ENCODE measurements at places on chromosomes 5 and 9. TPM values are rescaled to one million over a fixed set of nuclear protein-coding genes. Genes with fewer than 3 reads are reported as not detected.

- DNase-seq = peak; percentile 74
These were observed 735 bp downstream of the PTGR1 start for GRCh38 chr9:111598733-111599091.

- no peak for DNase-seq
These were observed 149.6 kb downstream of the ASTN2 start for GRCh38 chr9:117265253-117265652.

GRCh38 chr9:92140074-92140753, 25.0 kb upstream of the SPTLC1 start:
- peak; percentile 90 for DNase-seq

- DNase-seq = no peak
These were observed 64.3 kb upstream of the IER5L start for GRCh38 chr9:129242191-129242941.

DNA sequence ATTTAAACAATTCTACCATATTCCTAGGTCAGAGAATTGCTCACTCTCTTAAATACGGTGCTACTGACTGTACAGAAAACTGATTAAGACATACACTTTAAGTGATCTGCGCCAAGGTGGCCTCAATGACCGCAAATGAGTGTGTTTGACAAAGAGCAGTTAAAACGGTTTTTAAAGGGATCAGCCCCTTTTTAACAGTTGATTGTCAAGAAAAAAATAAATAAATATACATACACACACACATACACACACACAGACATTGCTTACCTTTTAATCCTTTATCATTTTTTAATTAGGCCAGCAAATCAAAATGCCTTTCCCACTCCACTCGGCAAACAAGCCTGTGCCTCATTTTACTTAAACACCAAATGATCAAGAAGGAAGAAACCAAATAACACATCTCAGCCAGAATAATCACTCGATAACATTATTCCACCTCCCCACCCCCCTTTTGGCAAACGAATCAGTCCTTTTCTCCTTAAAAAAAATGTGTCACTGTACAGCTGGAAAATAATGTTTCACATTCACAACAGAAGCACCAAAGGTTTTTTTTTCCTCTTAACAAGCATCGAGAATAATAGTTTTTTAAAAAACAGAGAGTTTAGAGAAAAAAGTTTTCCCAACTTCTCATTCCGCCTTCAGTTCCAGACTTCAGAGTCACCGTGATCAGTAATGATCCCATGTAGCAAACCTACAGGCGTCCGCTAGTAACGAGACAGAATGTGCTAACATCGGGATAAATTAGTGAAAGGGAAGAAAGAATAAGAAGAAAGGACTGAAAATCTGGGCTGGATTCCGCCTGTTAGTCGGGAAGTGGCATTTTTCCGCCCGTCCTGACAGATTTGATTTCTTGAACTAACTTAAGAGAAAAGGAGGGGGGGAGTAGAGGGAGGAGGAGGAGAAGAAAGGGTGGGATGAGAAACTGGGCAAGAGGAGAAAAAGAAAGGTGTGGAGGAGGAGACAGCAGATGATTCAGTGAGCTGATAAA, at the start of gene ZNF608:
Gene ZNF608, minus strand, starts transcription at position 712 of the 988 bp plus-strand sequence. CDS start 1,650 bp downstream, outside the sequence.
- no peak for DNase-seq

DNA sequence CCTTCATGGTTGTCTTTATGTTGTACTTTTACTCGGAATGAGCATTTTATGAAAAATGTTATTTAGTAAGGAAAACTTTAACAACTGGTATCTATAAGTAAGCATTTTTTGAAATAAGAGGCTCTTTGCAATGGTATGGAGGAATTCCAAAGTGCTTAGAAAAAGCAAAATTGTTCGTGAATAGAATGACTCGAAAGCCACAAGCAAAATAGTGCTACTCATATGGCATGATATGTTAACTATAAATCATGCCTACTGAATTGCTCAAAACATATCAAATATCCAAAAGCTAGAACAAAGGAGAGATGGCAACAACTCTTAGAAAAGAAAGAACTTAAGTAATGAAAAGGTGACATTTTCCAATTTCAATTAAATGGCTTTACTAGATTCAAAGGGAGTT, 216.3 kb downstream of the KIAA0825 start:
- no peak for DNase-seq

Gene SNX18
- total RNA-seq = 15.8 TPM

- no peak for DNase-seq
These were observed 42.6 kb downstream of the NACC2 start for GRCh38 chr9:136052472-136052880.

DNA sequence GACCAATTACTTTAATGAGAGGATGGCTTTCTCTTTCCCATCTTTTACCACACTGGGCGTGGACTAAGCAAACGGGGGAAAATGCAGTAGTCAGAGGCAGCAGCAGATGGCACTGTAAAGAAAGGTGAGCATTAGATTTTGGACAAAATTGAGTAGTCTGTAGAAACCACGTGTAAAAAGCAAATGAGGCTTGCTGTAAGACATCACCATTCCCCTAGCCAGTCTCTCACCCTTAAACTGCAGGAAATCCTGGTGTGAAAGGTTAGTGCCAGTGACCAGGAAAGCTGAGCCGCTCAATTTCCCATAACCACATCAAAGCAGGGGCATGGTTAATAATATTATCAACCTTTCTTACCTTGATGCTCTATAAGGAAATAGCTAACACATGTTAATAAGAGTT, 31.8 kb downstream of the SPATA31C2 start:
- DNase-seq = no peak

DNA sequence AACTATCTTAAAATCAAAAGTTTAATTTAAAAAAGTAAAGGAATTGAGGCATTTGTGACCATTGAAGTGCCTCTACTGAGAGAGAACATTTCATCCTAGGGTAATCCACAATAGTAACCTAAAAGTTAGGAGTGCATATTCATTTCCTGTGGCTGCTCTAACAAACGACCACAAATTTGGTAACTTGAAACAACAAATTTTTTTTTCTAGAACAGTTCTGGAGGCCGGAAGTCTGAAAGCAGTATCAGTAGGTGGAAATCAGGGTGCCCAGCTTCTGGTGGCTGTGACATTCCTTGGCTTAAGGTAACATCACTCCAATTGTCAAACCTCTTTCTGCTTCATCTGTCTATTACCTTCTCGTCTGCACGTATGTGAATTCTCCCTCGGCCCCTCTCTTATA, 67.1 kb upstream of the SSBP2 start:
- DNase-seq = no peak

- DNase-seq = no peak
These were observed 26.0 kb downstream of the ELL2 start for GRCh38 chr5:95935553-95936100.

GRCh38 chr9:105760053-105760452, 65.7 kb downstream of the TMEM38B start:
- DNase-seq = no peak

DNA sequence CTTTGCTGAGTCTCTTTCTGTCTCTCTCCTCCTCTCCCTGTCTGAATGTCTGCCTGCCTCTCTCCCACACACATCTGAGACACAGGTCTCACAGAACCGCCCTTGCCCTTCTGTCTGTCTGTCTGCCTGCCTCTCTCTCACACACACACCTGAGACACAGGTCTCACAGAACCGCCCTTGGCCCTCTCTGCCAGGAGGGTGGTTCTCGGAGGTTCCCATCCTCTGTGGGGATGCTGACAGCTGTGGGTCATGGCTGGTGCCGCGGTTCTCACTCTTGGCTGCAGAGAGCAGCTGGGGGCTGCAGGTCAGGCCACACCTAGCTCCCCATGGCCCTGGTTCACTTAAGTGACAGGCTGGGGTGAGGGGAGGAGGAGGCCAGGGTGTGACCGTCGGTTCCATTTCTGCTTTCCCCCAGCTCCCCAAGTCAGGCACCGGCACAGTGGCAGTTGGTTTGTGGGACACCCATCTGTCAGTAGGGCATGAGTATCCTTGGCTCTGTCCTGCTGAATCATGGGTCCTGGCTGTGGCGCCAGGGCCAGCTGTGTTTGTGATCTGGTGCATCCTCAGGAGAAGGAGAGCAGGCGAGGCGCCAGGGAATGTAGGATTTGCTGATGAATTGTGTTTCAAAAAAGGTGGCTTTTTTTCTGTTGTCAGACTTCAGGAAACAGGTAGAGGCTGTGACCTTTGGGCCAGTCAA, 42.3 kb upstream of the CLPTM1L start:
- DNase-seq = no peak

DNA sequence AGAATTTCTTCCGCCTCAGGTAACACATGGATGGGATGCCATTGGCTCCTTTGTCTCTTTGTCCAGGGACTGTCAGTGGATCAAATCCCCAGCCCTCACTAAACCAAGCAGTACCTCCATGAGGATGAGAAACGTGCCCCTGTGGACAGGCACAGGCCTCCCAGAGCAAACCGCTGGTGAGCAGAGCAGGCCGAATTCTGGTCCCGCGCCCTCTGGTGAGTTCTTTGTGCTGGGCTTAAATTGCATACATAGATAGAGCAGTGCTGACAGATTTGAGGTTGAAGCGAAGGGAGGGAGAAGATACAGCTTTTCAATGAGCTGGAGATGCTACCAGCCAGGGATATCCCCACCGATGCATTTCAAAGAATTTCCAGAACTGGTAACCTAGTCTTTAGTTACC, 143.8 kb downstream of the HSD17B3 start:
- no peak for DNase-seq

Gene CDX1
- total RNA-seq = not detected

- no peak for DNase-seq
These were observed 131.1 kb downstream of the ST8SIA4 start for GRCh38 chr5:100772006-100772405.

Gene ANGPTL2
- 42.8 TPM for total RNA-seq

DNA sequence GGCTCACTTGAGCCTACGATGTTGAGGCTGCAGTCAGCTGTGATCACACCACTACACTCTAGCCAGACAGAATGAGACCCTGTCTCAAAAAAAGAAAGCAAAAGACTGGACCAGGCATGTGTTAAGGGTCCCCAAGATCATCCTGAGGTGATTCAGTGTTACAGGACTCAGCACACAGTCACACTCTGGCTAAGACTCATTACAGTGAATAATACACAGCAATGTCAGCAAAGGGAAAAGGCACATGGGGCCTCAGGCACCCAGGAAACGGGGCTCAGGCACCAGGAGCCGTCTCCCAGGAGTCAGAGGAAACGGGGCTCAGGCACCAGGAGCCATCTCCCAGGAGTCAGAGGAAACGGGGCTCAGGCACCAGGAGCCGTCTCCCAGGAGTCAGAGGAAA, 39.2 kb upstream of the NRARP start:
- DNase-seq = no peak

DNA sequence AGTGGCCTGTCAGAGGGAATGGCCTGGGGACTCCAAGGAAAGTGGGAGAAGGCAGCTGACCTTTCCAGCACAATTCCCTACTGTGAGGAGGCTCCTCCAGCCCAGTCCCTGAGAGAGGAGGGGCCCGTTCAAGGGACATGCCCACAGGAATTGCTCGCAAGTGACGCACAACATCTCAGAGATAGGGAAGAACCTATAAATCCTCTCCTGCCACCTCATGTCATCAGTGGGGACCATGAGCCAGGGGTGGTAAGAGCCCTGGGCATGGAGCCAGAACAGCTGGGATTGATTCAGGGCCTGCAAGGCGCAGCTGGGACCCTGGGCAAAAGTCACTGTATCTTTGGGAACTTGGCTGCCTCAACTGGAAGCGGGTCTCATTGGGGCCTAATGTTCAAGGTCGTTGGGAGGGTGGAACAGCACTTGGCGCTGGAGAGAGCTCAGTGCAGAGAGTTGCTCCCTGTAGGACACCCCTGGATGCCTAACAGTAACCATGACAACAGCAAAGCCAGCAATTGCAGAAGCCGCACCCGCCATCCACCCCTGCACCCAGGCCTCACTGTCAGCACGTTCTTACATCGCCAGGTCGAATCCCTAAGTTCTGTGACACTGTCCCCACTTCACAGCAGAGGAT, 41.3 kb upstream of the ORM1 start:
- DNase-seq = no peak

- DNase-seq = no peak
These were observed 58.0 kb upstream of the SPATA31C2 start for GRCh38 chr9:88196142-88196790.

Gene KCTD16
- 0.28 TPM for total RNA-seq

DNA sequence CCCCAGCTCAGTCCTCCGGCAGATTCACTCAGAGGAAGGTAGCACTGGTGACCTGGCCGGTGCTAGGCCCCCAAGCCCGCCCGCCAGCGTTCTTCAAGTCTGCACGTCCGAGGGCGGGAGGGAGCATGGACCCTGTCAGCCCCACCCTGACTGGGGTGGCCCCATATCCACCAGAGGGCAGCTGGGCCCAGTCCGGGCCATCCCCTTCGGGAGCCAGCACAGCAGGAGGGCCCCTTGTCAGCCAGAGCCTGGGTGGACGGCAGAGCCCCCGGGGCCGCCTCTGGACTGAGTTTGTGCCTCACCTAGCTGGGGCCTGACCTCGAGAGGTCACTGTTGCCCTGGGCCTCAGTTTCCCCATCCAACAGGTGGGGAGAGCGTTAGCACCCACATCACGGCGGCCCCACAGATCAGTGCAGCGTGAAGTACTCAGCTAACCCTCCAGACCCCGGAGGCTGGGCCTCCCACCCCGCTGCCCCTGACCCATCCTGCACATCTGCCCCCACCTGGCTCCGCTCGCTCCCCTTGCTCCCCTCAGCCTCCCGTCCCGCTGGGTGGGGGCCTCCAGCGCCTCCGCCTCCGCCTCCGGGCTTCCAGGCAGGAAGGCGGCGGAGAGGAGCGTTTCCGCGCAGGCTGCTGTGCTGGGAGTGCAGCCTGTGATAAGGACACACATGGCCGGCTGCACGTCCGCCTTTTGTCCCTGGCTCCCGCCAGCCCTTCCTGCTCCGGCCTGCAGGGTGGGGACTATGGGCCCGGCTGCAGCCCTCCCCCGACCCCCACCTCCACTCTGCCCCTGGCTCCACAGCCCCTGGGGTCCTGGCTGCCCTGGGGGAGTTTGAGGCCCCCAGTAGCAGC, 16.6 kb upstream of the EGFL7 start:
- peak; percentile 78 for DNase-seq

- DNase-seq = no peak
These were observed 11.1 kb downstream of the DOLK start for GRCh38 chr9:128936171-128936865.

DNA sequence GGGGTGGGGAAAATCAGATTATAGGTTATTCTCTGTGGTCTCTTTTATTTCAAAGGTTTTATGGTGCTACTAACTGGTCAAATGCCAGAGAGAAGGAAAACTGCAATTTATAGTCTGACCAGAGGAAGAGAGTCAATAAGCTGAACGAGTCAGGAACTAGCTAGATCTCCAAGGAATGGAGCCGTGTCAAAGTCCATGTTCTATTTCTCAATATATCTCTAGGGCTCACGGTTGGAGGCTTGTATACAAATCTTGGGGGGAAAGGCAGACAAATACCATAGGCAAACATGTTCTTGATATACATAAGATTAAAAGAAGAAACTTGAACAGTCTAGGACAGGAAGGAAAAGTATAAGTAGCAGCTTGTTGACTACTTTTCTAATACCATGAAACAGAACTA, 627.1 kb downstream of the PDE4D start:
- DNase-seq = no peak

DNA sequence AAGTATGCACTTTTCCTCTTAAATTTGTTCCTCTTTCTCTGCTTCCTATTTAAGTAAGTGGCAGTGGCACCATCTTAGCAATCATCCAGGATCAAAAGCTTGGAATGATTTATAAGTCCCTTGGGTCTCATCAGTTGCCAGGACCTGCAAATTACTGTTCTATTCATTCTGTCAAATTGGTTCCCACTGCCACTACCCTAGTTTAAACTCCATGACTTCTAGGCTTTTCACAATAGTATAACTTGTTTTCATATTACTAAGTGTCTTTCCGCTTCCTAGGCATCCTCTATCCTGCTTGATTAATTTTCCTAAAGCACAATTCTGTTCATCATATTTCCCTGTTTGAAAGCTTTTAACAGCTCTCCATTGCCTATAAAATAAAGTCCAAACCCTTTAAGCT, 363.9 kb upstream of the MEF2C start:
- no peak for DNase-seq

Gene TNC
- 16.9 TPM for total RNA-seq

Measured in right atrium auricular region (tissue), 2 donors.